ENCODE measurements at places on chromosomes 12 and 14.

- no peak for DNase-seq
These were observed 104.7 kb downstream of the RFLNA start for GRCh38 chr12:124399622-124400021.

GRCh38 chr12:69765515-69765914 is 26.9 kb downstream of the RAB3IP start:
- no peak for DNase-seq

DNA sequence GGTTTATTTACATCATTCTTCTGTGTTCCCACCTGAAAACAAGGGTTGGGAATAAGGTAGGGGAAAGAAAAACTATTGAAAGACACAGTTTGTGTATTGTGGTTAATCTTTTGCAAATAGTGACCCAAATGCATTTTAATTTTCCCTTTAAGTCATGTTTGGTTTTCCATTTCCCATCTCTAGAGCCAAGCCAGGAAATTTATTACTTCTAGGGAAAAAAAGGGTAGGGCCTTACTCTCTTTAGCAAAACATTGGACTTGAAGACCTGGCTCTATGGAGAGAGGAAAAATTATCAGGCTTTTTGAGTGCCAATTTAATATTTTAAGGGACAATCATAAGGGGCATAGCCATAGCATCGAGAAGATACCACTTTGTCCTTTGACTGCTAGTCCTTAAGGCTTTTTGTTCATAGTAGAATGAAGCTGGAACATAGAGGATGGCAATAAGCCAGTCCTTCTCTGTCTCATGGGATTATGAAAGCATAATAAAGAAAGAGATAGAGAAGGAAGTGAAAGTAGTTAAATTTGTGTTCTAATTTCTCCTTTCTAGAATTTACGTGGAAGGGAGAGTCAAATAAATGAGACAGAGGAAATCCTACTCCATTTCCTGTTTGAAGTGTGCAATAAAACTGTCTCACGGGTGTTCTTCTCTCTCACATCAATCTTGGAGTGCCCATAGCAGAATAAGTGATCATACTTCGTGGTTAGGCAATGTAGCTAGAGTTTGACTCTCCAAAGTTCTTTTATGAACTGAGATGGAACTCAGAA is 50.9 kb upstream of the PPFIA2 start:
- DNase-seq = no peak

DNA sequence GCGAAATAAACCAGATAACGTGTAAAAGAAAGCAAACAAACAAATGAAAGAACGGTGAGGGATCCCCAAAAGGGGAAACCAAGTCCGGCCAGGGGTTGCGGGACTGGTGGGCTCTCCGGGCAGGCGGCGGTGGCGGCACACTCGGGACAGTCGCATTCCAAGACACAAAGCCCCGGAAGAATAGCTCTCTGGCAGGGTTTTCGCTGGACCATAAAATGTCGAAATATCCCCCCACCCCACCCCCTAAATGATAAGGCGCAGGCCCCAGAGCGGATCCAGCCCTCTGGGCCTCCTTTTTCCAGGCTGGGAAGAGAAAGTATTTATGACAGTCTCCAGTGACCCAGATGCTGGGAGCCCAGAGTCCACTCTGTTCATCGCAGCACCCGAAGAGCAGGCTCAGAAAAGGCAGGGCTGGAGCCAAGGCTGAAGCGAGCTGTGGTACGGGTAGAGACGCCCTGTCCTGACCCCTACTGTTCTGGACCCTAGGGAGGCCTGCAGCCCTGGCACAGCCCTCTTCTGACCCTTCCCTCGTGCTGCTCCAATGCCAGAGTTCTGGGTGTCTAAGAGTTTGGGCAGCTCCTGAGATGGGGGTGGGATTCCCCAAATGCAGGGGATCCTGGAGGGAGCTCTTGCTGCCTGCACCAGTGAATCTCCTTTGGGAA is 2.1 kb upstream of the HOXC8 start:
- peak; percentile 74 for DNase-seq

- no peak for DNase-seq
These were observed 723 bp downstream of the NFATC4 start for GRCh38 chr14:24368562-24369252.

GRCh38 chr12:132020292-132020691 is 70.5 kb downstream of the EP400 start:
- no peak for DNase-seq

DNA sequence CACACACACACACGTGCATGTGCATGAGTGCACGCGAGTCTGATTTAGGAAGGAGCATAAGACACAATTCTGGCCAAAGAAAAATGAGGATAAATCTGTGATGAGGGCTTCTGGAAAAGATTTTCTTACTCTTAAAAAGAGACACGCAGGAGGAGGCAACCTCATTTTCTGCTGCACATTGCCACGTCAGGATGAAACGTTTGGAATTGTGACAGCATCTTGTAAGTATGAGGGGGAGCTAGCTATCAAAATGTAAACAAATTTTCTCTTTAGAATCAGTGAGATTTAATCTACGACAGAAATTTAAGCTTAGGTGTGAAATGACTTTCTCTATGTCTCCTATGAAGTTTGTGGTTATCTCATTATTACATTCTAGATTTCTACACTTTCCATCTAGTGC is 31.1 kb upstream of the NUBPL start:
- DNase-seq = no peak

DNA sequence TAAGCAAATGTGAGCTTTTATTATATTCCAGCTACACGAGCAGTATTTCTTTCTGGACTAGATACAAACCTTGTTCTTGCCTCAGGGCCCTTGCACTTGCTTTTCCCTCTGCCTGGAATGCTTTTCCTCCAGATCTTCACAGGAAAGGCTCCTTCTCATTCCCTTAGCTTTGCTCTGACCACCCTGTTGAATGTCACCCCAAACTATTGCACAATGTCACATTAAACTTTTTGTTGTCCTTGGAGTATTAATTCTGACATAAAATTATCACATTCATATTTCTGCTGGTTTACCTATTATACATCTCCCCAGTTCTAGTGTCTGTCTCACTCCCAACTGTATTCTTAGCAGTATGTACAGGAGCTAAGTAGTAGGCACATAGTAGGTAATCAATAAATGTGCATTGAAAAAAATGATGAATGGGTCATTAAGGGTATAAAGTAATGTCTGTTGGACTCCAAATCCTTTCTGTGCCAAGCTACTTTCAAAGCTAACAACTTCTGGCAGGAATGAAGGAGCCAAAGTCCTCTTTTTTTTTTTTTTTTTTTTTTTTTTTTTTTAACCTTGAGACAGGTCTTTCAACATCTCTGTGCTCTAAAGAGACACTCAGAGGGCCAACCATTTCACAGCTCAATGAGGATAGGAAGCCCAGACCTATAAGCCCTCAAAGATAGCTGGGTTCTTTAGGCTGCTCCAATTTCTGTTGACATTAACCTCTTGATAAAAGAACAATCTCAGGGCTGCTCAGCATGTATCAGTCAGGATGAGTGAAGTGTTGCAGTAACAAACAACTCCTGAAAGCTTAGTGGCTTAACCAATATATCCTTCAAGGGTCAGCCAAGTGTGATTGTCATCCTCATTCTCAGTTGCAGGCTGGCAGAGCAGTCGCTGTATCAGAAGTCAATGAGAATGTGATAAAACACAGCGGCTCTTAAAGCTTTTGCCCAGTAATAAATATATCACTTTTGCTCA is 424.4 kb upstream of the TBX3 start:
- DNase-seq = no peak

GRCh38 chr12:11015775-11016430 is 6.5 kb downstream of the TAS2R19 start:
- DNase-seq = peak; percentile 88

DNA sequence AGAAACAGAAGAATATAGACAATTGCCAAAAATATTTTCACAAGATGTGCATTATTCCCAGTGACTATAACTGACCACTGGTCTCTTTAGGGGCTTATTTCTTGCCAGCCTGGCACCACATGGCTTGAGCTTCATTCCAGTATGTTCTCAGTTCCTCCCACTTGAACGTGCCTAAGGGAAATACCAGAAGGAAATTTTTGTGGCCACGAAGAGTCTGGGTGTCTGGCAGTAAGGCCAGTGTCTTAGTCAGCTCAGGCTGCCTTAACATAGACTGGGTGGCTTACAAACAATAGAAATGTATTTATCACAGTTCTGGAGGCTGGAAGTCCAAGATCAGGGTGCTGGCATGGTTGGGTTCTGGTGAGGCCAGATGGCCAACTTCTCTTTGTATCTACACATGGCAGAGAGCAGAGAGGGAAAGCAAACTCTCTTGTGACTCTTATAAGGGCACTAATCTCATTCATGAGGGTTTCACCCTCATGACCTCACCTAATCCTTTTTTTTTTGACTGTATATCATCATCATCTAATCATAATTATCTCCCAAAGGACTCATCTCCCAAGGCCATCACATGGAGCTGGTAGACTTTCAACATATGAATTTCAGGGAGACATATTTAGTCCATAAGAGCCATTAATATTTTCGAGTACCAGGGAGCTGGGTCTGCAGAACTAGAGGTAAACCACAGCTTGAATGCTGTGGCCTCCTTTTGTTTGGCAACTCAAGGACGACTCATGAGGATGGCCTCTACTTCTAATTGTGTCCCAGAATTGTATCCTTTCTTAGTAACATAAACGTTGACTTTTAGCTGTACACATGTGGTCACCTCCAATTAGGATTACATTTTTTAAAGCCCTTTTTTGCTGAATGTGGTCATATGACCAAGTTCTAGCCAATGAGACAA is 5.1 kb upstream of the SMOC1 start:
- DNase-seq = no peak

GRCh38 chr12:124774462-124775167 is 89.0 kb downstream of the SCARB1 start:
- DNase-seq = no peak

Data from Caco-2 (cell line).